Vagina (tissue), 2 donors: ENCODE measurements at places on chromosomes 7 and 10. TPM values are rescaled to one million over a fixed set of nuclear protein-coding genes. Genes with fewer than 3 reads are reported as not detected.

Gene CHST15
- total RNA-seq: 27.0 TPM

Gene SYCE1
- not detected for total RNA-seq

GRCh38 chr10:4048236-4048864, 263.3 kb upstream of the KLF6 start:
- peak; percentile 83 for DNase-seq
- H3K36me3 ChIP-seq: no peaks in the 10 kb centered on the region
- peaks cover 28% of the 10 kb centered on the region for H3K4me1 ChIP-seq
- no peaks in the 10 kb centered on the region for H3K27me3 ChIP-seq

DNA sequence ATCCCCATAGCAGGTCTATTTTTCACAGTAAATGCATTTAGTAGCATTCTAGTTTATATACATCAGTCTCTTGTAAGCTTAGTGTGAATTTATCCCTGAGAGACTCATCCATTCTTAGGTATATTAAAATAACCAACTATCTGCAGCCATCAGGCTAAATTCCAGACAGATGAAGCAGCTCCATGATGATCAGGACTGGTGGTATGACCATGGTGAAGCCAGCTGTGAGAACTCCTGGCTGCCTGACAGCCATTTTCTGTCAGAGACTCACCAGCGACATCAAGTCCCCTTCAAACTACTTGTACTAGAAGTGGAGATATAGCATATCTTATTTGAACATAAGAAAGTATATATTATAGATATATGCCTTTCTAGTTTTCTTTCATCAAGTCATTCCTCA, 70.3 kb upstream of the GSDME start:
- H3K4me3 ChIP-seq: no peak overlapping the region
- peaks cover 51% of the 10 kb centered on the region for H3K4me1 ChIP-seq

- H3K27ac ChIP-seq: no peak overlapping the region
- H3K36me3 ChIP-seq: no peaks in the 10 kb centered on the region
- H3K27me3 ChIP-seq: no peaks in the 10 kb centered on the region
- DNase-seq: no peak
- no peak overlapping the region for H3K4me3 ChIP-seq
- no peaks in the 10 kb centered on the region for H3K4me1 ChIP-seq
Observed at GRCh38 chr10:61021926-61022325, 77.9 kb upstream of the RHOBTB1 start.
